Activated CD8-positive, alpha-beta memory T cell treated with anti-CD3 and anti-CD28 coated beads for 1 hour (primary cell): ENCODE measurements at places on chromosomes 6 and 20.

DNA sequence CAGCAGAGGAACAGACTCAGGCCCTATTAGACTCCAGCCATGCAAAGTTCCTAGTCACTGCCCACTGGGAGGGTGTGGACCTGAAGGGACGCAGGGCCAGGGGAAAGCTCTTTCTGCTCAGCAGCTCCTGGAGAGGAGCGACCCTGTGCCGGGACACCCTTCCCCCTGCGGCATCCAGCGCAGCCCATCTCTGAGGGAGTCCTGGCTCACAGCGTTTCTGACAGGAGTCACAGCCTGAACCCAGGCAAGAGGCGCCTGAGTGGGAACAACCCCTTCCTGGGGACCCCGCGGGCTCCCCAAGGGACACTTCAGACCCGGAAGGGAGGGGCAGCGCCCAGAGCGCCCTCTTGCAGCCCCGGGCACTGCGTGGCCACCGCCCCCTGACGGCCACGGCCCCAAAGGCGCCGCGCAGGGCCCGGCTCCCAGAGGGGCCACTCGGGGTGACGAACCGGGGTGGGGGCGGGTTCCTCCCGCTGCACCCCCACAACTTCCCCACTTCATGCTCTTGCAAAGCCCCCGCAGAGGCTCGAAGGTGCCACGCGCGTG is 862 bp downstream of the UCKL1 start:
- no peak for DNase-seq

DNA sequence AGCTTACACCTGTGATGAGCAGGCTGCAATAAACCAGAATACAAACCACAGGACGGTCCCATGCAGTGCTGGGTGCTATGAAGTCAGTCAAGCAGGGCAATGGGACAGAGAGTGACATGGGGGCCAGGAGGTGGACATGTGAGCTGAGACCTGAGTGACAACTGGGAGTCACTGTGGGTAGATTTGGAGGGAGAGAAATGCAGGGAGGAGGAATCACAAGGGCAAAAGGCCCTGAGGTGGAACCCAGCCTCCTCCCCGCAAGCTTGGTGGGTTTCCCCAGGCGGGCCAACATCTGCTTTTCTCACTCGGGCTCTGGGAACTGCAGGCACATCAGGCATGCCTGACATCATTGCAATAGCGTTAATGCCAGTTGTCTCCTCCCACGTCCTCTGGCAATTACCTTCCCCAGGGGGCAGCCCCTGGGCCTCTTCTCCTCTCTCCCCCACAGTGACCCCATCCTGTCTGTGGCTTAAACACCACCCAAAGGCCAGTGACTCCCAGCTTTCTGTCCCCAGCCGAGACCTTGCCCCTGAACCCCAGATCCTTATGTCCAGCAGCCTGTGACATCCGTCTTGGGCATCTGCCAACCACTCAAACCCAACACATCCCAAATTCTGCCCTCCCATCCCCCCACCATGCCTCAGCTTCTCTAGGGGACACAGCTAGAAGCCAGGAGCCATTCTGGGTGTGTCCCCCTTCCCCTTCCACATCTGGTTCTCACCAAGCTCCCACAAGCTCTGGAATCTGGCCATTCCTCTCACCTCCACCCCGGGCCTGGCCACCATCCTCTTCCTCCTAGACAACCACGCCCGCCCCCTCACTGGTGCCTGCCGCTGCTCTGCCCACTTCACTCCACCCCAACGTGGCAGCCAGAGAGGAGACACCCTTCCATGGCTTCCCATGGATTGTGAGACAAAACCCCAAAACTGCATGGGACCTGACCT is 28.2 kb downstream of the PDRG1 start:
- DNase-seq, result no peak

GRCh38 chr20:55685841-55686240 is 319.5 kb downstream of the CBLN4 start:
- no peak for DNase-seq

DNA sequence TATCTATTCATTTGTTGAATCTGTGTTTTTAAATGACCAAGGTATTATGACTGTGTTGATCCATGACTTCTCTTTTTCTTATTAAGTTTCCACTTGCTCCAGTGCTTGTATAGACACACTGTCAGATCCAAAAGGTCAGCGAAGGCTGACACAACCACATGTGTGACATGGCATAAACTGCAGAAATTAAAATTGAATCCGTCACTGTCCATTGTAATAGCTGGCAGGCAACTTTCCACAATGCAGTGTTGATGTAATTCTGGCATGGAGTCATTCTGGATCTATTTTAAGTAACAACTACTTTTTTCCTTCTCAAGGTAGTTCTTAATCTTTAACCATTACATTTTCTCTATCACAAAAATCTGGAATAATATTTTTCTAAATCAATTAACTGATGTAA is 145.3 kb downstream of the AIG1 start:
- DNase-seq, result no peak

- peak; percentile 17 for DNase-seq
Measured at GRCh38 chr6:104682722-104683643, 176.7 kb downstream of the HACE1 start.

DNA sequence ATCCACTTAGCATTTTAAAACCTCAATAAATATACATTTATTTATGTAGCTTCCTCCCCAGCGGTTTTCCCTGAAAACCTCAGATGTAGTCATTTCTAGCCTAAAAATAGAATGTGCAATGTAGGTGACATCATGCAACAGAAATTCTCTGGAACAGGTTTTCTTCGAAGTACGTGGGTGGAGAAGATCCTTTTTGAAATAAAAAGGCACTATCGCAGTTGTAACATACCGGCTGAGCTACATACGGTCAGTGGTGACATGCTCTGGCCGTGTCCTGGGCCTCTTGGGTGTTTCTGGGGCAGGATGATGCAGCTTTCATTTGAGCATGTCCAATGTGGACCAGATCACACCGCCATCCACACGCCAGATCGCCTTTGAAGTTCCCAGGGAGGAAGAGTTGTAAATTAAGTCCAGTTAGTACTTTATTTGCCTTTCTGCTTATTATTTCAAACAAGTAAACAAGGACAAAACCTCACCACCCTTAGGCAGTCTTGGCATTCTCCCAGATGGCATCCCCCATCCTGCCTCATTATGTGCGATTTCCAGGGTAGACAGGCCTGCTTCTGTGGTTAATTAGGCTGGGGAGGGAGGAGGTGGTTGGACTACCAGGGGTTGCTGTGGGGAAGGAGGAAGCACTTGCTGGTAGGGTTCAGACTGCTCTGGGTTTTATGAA is 109.5 kb upstream of the CLDN20 start:
- no peak for DNase-seq

- DNase-seq, result no peak
Measured at GRCh38 chr20:62239278-62239879, 1.1 kb downstream of the OSBPL2 start.

DNA sequence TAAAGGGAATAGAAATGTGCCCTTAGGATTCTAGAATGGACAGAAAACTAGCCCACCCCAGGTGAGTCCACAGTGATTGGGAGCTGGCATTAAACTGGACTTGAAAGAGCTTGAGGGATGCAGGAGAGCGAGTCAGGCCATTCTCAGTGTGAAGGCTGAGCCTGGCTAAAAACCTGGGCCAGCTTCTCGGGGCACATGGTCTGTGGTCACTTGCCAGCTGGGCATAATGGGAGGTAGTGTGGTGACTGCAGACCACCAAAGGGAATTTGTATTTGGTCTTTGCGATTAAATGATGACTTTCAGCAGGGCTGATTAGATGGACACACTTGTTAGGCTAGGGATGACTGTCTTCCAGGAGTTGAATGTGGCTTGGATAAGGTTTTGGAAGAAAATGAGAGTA is 71.3 kb downstream of the TULP4 start:
- no peak for DNase-seq

DNA sequence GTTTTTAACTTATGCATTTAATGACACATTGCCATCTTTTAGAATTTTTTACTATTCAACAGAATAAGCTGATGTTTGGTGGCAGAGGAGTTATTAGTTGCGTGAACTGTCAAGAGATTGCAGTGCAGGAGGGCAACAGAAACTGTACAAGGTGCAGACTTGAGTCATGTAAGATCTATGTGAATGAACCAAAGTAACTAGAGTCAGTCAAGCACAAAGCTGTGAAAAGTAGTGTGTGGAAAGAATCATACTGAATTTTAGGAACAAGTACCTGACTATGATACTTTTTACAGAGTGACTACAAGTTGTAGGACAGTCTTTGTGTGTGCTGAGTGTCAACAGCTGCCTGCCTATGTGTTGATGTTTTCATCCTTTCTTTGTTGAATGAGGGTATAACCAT is 2.7 kb upstream of the C6orf163 start:
- DNase-seq, result no peak

- no peak for DNase-seq
Measured at GRCh38 chr6:144898741-144899140, 613.6 kb downstream of the UTRN start.

GRCh38 chr20:48523191-48523995 is 304.4 kb downstream of the PREX1 start:
- DNase-seq, result no peak

GRCh38 chr20:7770046-7770445 is 170.2 kb downstream of the HAO1 start:
- no peak for DNase-seq

DNA sequence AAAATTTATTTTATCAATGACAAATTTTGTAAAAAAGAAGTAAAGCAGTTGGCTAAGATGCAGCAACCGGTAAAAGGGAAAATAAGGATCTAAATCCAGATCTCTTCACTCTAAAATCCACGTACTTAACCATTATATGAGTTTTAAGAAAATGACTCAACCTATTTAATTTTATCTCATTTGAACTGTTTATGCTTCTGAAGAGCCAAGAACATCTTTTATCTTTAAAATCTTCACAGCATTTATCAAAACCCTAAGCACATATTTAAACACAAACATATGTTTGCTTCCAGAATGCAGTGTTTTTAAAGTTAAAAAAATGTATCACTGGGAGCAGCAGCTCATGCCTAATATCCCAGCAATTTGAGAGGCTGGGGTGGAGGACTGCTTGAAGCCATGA is 339.2 kb downstream of the NKAIN2 start:
- no peak for DNase-seq

GRCh38 chr6:54308289-54308985 is at the start of gene TINAG:
Gene TINAG (plus strand): TSS chr6:54308441. CDS start chr6:54308551, 110 bp downstream.
- DNase-seq, result no peak

DNA sequence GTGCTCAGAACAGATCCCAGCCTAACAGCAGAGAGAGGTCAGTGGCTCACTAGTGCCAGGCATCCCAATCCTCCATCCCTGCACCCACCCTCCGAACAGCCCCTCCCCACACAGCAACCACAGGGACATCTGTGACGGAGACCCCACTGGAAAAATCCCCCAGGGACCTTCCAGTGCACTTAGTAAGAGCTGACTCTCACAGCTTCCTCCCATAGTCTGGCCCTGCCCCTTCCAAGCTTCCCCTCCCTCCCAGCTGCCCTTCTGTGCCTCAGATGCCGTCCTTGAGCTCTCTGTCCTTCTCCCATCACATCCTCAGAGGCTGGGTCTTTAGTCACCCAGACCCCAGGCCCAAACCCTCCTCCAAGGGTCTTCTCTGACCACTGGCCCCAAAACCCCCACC is 9.7 kb upstream of the THBS2 start:
- DNase-seq, result no peak

GRCh38 chr6:151630991-151631655 is 137.3 kb downstream of the CCDC170 start:
- no peak for DNase-seq

DNA sequence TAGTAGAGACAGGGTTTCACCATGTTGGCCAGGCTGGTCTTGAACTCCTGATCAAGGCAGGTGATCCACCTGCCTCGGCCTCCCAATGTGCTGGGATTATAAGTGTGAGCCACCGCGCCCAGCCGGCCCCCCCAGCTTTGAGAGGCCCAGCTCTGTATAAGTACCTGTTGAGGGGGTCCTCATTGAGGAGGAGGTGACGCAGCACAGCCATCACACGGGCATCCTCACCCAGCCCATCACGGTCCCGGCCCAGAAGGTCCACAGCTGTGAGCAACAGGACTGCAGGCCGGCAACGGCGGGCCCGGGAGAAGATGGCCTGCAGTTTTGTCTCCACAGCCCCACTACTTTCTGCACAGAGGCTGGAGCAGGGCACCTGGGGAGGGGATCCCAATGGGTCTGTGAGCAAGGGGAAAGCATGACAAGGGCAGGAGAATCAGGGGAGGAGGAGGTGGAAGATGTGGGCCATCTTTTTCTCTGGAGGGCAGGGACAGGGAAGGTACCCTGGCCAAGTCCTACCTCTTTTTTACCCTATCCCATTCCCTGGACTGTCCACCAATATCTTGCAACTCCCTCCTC is 7.7 kb downstream of the GNMT start:
- DNase-seq, result no peak

- no peak for DNase-seq
Measured at GRCh38 chr6:84467296-84467695, 239.9 kb upstream of the CEP162 start.

DNA sequence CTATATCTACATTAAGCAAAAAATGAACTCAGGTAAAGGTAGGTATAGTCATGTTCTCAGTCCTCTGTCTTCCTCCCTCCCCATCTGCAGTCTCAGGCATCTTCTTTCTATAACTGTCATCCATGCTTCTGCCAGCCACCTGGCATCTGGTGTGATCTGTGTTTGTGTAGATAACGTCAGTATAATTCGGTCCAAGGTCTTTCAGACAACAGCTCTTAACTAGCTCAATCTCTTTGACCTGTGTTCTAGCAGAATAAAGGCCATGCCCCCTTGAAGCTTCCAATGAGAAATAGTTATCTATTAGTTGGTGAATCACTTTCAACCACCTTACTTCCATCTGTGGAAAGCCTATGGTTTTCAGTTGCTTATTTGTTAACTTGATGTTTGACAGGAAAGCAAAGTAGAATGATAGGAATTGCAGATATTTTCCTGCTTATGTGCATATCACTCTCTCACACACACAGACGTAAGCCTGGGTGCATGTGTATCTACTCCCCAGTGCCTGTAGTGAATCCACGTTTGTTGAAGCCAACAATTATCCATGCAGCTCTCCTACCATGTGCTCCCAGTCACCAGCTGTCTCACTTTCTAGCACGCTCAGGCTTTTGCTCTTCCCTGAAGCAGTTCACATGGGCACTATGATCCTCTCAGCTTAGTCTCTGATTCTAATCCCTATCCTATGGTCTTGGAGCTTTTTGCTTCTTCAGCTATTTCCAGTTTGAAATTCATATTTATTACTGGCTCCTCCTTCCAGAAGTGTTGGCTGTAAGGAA is 433.7 kb upstream of the MANEA start:
- DNase-seq, result no peak
